AG08396 (cell line): ENCODE measurements at places on chromosomes 1 and 21.

DNA sequence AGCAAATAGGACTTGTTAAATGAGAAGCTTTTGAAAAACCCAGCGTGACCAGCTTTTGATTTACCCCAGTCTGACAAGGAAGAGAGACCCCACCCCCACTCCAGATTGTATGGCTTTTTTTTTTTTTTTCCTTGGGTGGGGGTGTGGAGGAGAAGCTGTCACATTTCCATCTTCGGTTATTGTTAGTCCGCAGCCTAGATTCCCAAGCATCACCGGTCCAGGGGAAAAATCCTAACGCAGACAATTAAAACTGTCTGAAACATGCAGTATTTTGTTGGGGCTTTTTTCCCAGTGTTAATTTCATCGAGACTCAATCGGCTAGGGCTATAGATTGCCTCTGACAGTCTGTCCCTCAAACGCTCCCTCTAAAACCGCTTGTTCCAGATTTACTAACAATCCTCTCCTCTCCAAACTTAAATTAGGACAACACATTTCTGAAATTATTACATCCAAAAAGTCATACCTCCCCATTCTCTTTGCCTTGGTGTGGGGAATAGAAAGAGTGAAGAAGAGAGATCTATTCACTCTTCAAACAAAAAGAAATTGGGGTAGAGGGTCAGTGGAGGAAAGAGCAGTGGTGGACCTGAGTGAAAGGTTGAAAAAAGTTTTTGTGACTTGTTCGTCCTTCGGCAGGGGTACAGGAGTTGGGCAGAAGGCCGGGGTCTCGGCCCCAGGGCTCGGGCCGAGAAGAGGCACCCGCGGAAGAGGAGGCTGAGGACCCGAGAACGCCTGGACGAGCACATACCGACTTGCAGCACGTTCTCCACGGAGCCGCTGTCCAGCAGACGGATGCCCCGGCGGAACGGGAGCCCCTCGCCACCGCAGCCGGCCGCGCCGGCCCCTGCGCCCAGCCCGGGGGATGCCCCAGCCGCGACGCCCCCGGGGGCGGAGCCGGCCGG lies 1.1 kb downstream of the ZSWIM5 start:
- DNase-seq = peak; percentile 66

DNA sequence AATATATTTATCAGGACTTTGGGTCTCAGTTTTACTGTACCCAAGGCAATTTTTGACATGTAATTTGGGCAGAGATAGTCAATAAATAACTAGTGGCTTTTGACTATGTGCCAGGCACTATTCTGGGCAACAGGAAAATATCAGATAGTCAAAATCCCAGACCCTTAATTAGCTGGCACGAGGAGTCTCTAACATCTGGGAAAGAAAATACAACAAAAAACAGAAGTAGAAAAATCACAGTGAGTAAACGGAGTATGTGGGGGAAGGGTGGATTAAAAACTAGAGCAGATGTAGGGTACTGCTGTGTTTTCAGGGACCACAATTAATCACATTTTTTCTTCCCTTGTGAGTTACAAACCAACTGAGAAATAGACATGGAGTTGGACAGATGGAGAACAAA lies 217.8 kb downstream of the NCAM2 start:
- DNase-seq = no peak

DNA sequence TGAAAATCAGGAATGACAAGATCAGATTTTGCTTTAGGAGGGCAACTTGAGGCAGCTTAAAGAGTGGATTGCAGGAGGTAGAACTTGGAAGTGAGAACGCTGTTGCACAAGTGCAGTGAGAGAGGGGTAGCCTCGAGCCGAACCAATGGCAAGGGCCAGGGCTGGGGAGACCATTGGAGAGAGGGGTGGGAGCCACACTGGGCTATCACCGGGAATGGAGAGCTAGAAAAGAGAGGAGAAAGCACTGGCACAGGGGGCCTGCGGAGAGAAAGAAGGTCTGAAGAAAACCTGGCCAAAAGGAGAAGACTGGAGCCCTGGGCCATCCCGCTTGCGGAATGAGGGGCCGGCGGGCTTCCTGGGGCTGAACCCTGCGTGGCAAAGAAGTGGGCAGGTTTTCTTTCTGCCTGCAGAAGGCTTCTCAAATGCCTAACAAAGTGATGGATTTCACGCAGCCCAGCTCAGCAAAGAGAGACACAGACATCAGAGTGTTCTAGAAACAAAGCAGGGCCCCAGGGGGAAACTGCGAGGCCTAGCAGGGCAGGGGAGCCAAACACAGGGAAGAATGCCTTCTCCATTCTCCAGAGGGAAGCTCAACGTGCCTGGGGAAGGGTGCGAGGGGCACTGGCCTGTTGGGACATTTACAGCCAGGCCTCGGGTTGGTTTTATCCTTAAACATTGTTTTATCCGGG lies 1.2 kb upstream of the SLC37A1 start:
- DNase-seq = no peak

DNA sequence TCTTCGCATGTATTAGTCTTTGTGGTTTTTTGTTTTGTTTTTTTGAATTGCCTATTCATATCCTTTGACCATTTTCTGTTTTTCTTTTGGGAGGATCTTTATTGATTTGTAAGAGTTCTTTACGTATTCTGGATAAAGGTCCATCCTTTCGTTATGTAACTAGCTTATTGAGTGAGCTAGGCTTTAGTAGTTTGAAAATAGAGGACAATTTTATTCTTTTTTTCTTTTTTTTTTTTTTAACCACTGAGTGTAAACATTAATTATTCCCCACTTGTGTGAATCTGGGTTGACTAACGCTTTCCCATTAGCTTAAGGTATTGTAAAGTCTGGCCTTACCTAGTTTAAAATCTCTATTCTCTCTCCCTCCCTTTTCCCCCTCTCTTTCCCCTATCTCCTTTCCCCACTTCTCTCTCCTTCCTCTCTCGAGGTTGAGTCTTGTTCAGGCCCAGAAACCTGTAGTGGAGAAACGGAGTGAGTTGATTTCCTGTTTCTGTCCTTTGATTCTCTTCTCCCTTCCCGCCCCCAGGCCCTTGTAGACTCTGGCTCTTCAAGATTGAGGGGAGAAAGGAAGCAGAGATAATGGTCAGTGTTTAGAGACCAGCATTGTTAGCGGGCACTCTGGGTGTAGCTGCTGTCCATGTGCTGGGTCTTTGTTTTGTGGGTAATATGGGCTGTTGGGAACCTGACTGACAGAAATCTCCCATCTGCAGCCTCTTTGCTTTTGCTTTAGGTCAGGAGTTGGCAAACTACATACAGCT lies 1.5 kb downstream of the MORC3 start:
- peak; percentile 13 for DNase-seq

DNA sequence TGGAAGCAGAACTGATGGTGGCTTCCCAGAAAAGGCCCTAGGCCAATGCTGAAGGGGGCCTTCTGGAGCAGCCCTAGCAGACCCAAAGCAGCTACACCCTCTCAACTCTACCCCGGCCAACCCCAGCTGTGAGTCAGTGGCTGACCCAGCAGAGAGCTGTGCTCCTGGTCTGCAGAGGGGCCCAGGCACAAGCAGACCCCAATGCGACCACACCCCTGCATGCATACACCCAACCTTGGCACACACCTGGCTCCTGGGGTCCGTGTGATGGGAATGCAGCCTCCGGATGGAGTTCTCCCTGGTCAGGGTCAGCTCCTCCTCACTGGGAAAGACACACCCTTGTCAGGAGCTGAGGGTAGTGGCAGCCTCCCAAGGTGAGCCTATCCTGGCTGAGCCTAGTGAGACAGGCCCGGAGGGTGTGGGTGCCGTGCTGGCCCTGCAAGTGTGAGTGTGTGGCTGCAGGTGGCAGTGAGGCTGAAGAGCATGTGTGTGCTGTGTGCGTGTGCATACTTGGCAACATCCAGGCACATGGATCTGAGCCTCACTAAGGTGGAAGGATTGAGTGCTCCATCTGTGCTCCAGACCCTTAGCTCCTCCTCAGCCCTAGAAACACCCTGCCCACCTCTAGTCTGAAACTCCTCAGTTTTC lies 3.9 kb upstream of the ARHGAP30 start:
- no peak for DNase-seq

GRCh38 chr1:163275222-163275621 lies 46.5 kb upstream of the NUF2 start:
- no peak for DNase-seq

- no peak for DNase-seq
Measured at GRCh38 chr1:221162939-221163338, 283.7 kb downstream of the HLX start.

DNA sequence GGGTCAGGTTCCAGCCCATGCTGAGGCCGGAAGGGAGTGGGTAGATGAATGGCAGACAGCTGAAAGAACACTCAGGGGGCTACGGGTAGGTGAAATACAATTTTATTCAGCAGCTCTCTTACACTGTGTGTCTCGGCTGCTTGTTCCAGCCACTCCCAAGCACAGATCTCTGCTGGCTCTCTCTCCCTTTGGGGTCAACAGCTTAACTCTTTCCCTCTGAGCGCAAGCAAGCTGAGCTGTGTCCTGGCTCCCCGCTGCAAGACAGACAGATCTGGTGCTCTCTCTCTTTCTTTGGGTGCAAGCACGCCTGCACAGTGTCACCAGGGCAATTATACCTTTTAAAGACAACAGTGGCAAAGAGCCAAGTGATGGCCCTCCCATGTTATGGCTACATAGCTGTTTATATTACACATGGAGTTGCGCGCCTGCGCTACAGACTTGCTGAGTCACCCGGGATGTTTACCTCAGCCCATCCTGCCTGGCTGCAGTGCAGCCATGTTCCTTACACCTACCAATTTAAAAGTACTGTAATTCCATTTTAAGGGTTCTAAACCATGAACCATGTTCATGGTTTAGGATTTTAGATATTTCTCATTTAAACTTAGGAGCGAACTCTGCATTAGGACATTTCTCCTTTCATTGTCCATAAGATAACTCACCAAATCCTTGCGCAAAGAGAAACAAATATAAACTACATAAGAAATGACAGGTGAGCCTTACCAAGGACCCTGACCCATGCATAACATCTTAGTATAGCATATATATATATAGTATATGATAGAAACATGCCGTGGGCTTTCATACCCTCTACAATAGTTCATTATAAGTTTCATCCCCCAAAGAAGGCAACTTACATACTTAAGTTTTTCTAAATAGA lies 396.5 kb downstream of the SMYD3 start:
- DNase-seq = peak; percentile 30

DNA sequence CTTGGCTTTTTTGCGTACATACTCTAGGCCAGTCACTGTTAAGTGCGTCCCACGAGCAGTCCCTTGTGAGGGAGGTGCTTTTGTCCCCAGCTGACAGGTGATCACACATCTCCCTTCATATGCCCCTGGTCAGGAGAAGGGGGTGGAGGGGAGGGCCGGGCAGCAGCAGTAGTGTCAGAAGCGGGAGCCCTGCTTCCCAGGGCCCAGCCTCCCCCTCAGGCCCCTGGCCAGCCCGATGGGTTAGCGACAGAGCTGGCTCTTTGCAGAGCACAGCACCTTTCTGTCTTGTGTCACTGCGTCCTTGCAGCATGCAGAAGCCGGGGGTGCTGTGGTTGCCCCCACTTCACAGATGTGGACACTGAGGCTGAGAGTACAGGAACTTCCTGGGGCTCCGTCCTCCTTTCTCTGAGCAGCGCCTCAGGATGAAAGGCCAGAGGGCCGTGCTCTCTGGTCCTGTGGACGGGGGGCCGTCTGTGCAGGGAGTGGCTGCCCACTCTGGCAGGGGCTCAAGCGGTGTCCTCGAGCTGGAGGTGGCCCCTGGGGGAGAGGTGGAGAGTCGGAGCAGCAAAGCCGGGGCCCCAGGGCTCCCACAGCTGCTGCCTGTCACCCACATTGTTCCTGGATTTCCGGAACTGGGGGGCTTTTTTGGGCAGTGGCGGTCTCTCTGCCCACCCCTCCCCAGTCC lies 5.9 kb downstream of the TMEM201 start:
- DNase-seq = no peak

DNA sequence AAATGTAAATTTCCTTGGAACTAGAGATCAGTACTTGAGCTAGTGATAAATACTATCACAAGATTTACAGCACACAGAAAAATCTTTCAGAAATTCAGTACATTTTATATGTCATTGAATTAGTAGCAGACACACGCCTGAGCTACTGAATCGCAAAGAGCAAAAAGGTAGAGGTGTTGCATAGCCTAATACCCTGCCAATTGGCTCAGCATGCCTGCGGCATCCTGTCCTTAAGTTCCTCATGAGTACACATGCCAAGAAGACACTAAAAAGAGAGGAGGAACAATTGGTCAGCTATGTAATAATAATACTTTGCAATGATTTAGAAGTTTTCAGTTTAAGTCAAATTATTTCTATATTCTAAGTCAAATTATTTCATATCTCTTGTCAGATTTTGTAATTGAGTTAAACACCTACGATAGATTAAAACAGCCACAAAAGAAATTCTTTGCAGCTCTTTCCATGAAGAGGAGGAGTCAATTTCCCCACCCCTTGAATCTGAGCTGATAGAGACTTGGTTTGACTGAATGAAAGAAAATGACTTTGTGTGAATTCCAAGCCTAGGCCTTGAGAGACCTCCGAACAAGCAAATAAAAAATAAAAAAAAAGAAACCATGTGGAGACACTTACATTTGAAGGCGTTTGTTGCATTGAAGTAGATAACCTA lies 36.2 kb upstream of the PKN2 start:
- DNase-seq = no peak

DNA sequence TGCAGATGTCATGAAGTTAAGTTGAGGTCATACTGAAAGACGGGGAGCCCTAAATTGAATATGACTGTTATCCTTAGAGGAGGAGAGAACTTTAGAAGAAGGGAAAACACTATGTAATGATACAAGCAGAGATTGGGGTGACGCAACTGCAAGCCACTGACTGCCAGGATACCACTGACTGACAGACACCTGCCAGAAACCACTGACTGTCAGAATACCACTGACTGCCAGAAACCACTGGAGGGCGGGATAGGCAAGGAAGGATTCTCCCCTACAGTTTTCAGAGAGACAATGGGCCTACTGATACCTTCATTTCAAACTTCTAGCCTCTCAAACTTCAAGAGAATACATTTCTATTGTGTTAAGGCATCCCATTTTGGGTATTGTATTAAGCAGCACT lies 388.7 kb downstream of the USH2A start:
- DNase-seq = no peak

- DNase-seq = no peak
Measured at GRCh38 chr1:23517581-23517980, 13.5 kb downstream of the E2F2 start.

DNA sequence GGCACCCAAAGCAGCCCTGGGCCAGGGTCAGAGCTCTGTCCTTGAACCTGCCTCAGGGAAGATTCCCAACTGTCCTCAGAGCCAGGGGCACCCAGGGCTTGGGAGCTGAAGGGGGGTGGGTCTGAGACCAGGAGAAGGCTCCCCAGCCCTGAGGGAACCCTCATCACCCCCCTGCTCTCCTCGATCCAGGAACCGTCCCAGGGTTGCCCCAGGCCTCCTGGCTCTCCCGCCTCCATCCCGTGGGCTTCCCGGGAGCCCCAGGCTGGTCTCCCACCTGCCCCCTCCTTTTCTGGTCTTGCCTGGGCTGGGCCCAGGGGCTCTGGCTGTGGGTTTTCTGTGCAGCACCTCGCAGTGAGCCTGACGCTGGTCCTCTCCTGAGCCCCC lies 6.7 kb upstream of the SAMD11 start:
- DNase-seq = no peak

- DNase-seq = peak; percentile 47
Measured at GRCh38 chr1:201025571-201026002, 2.1 kb upstream of the KIF21B start.
